ENCODE measurements at places on chromosomes 4 and X.

DNA sequence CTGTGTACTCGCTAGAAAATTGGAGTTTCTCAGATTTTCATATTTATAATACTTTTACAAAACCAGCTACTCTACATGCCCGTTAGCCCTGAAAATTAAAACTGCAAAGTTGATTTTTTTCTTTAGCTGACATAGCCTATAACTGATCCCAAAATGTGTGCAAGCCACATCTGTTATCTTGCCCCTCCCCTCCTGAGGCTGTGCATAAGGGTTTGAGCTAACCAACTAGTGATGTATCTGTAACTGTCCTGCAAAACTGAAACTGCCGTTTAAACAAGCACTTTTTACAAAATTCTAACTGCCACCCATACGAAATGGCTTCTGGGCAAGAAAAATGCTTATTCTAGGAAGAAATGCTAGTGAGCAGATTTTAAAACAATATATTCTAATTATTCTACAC, 59.1 kb downstream of the EDNRA start:
- DNase-seq: no peak

DNA sequence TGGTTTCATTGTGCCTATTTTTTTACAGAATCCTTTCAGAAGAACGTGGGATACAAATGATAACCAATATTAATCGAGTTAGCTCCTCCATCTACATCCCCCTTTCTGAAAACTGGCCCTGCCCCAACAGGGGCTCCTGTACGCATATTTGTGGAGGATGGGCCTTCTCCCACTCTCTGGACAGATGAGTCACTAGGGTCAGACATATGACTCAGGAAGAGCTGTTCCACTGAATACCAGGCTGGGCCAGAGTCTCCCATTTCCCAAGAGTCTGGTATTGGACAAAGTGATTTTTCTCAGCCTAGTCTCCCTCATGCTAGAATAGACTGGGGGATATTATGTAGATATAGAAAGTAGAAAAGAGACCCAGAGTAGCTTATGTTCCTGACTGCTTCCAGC, 142.4 kb downstream of the TSPAN5 start:
- DNase-seq: no peak

DNA sequence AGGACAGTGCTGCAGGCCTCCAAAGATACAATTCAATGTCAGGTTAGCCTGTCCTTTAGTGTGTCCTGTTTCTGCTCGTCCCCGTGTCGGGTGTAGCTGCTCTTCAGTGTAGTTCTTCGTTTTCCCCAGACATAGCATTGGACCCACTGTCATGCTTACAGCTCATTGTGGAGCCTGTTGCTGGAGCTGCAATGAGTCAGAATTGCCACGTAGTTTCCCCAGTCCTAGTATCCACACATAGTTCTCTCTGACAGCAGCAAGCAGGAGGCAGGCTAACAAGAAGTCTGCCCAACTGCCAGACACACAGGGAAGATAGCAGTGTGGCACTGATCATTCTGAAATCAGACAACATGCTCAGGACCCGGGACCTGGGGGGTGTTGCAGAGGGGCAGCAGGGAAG, 49.2 kb downstream of the MOSPD2 start:
- no peak for DNase-seq

GRCh38 chr4:72876946-72877345, 192.6 kb downstream of the COX18 start:
- no peak for DNase-seq

DNA sequence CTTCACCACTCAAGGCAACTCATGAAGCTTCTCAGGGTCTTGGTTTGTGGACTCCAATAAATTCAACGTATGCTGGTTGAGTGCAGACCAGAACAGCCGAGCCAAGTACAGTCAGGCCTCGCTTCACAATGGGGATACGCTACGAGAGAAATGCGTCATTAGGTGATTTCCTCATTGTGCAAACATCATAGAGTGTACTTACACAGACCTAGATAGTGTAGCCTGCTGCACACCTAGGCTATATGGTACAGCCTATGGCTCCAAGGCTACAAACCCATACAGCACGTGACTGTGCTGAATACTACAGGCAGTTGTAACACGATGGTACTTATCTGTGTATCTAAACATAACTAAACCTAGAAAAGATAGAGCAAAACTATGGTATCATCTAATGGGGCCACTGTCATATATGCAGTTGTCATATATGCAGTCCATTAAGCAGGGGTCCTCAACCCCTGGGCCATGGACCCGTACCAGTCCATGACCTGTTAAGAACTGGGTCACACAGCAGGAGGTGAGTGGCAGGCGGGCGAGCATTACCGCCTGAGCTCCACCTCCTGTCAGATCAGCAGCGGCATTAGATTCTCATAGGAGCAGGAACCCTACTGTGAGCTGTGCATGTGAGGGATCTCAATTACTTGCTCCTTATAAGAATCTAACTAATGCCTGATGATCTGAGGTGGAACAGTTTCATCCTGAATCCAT, 31.5 kb downstream of the RTL5 start:
- no peak for DNase-seq

DNA sequence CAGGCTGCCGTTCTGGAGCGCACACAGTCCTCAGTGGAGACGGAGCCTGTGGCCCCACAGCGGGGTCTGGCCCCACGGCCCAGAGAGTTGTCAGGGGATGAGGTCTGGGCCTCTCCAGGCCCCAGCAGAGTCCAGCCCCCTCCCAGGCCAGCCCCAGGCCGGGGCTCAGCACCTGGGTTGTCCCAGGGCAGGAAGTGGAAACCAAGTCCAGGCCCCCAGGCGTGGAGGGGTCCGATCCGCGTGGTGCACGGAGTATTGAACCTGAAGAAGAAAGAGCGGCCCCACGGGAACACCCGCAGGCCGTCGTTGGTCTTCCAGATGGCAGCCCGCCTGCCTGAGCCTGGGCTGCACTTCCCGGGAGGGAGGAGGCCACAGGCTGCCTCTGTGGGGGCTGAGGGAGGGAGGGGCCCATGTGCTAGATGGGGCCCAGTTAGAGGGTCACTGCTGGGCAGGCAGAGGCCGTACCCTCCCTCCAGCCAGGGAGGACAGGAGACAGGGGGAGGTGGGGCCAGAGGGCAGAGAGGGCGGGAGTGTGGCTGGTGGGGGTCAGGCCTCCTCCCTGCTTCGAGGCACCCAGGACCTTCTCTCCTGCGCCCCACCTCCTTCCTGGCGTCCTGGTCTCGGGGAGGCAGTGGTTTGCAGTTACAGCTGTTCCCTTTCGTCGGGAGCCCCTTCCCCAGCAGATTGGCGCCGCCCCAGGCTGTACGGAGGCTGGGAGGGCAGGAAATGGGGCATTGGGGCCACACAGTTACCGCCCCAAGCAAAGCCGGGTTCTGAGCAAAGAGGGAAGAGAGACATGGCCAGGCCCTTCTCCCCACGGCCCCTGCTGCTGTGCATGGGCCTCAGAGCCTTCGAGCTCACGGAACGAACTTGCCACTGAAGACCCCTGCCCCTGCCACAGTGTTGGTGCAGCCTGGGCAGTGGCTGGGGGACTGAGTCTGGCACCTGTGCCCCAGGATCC, 8.1 kb downstream of the HGFAC start:
- no peak for DNase-seq

All from activated CD8-positive, alpha-beta memory T cell treated with anti-CD3 and anti-CD28 coated beads for 1 hour (primary cell).